Neural crest cell (in vitro differentiated cells): ENCODE measurements at places on chromosomes 6 and 20. TPM values are rescaled to one million over a fixed set of nuclear protein-coding genes. Genes with fewer than 3 reads are reported as not detected.

The TPD52L1 gene
- total RNA-seq: 2.9 and 3.6 TPM in 2 replicates

The FGD2 gene
- total RNA-seq: not detected in 2 replicates

DNA sequence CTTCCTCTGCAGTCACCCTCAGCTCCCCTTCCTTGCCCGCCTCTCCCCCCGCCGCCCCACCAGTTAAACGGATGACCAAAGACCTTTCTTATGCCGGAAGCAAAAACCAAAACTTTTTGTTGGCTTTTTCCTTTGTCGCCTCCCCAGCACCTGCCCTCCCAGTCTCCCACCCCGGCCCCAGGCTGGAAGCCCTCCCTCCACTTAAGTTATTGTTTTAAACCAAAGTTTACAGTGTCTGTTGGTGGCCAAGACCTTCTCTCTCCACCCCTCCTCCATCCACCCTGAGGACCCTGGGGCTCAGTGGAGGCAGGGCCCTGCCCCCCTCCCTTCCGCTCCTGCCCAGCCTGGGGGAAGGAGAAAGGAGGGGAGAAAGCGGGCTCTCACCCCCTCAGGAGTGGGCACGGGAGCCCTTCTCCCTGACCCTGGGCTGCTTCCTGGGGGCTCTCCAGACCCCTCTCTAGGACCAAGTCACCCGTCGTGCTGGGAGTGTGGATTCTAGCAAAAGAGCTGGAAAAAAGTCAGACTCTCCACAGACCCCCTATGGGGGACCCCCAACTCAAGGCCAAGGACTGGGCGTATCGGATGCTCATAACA is 38.3 kb upstream of the MDFI start:
- no peak overlapping the region for H3K27ac ChIP-seq
- H3K27me3 ChIP-seq: peaks cover 8% of the 10 kb centered on the region
- H3K4me3 ChIP-seq: no peak overlapping the region
- no peak for DNase-seq
- H3K36me3 ChIP-seq: peaks cover 5% of the 10 kb centered on the region

DNA sequence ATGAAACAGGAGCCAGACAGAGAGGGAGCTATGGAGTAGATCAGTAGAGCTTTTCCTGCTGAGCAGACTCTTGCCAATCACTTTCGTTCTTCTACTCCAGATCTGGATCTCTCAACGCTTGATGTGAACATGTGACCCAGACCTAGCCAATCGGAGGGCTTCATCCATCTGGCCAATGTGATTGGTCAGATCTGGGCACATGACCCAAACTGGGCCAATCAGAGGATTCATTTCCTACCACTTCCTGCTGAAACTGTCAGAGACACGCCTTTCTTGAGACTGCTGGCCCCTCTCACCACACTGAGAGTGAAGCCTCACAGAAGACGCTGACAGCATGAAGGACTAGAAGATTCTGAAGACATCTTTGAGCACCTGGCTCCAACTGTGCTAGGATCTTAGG is 44.2 kb upstream of the ZMYND8 start:
- H3K27ac ChIP-seq: no peak overlapping the region
- H3K27me3 ChIP-seq: no peaks in the 10 kb centered on the region
- no peak overlapping the region for H3K4me3 ChIP-seq
- H3K36me3 ChIP-seq: no peaks in the 10 kb centered on the region
- H3K4me1 ChIP-seq: no peaks in the 10 kb centered on the region

DNA sequence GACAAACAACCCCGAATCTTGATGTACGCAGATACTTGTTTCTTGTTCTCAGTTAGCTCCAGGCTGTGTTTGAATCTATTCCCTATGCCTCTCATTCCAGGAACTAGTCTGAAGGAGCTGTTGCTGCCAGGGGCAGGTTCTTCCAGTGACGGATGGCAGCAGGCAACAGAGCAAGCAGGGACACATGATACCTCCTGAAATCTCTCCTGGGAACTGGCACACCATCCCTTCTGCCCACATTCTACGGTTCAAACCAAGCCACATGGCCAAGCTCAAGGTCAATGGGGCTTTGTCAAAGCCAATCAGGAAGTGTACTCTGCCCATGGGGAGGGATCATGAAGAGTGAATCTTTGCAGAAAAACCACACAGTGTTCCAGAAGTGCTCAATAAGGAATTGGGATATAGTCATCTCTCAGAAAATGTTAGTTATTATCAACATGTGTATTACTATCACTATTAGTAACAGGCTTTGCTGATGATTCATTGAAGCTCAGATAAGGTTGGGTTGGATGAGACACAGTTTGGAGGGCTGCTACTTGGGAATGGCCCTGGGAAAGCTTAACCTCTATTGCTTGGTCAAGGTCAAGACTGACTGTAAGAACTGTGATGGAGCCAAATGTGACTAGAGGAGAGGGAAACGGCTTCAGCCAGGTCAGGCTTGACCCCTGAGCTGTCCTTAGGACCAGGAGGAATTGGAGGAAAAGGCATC is 454.9 kb downstream of the PTPRT start:
- peaks cover 11% of the 10 kb centered on the region for H3K27me3 ChIP-seq
- no peaks in the 10 kb centered on the region for H3K36me3 ChIP-seq
- no peak overlapping the region for H3K4me3 ChIP-seq

DNA sequence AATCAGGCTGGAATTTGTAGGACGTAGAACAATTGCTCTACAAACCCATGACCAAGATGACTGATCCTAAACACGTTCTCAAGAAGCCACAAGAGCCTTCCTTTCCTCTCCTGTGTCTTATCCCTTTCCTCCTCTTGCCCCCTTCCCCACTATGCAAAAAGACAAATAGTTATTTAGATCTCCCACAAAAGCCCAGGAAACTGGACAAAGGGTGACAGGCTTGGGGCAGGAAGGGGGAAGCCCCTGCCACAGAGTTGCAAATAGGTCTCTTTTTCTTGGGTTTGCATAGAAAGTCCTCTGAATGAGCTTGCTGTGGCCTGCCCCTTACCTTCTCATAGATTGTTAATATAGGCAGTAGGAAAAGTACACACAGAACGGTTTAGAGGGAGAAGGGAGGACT is 377.1 kb upstream of the BTBD3 start:
- H3K4me3 ChIP-seq: peak overlapping the region; percentile 59
- H3K4me1 ChIP-seq: peaks cover 23% of the 10 kb centered on the region
- H3K27ac ChIP-seq: peak overlapping the region; percentile 89
- H3K36me3 ChIP-seq: no peaks in the 10 kb centered on the region
- DNase-seq: no peak
